Activated B cell treated with CpG ODN at 0.5 μM for 24 hours (primary cell): ENCODE measurements at places on chromosomes 1 and 21. TPM values are rescaled to one million over a fixed set of nuclear protein-coding genes. Genes with fewer than 3 reads are reported as not detected.

GRCh38 chr1:212665241-212666115 is 34.2 kb downstream of the BATF3 start:
- peak; percentile 80 for DNase-seq

Gene SPRR1A
- not detected in 2 replicates for total RNA-seq

Gene MTARC1
- 0.37 and 2.2 TPM in 2 replicates for total RNA-seq

DNA sequence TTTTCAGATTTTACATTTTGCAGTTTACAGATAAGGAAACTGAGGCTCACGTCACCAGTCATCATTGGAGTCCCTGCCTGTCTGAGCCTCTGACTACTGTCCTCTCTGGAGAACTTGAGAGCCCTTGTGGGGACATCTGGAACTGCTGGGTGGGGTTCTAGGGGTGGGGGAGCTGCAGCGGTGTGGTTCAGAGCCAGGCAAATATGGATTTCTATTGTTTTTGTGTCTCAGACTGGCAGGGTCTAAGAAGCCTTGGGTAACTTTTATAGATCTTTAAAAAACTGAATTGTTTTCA is 46.9 kb downstream of the IER5 start:
- DNase-seq = no peak

- no peak for DNase-seq
Observed at GRCh38 chr1:61742620-61743430, 545 bp downstream of the PATJ start.

- no peak for DNase-seq
Observed at GRCh38 chr1:58033311-58033710, 513.2 kb downstream of the OMA1 start.

DNA sequence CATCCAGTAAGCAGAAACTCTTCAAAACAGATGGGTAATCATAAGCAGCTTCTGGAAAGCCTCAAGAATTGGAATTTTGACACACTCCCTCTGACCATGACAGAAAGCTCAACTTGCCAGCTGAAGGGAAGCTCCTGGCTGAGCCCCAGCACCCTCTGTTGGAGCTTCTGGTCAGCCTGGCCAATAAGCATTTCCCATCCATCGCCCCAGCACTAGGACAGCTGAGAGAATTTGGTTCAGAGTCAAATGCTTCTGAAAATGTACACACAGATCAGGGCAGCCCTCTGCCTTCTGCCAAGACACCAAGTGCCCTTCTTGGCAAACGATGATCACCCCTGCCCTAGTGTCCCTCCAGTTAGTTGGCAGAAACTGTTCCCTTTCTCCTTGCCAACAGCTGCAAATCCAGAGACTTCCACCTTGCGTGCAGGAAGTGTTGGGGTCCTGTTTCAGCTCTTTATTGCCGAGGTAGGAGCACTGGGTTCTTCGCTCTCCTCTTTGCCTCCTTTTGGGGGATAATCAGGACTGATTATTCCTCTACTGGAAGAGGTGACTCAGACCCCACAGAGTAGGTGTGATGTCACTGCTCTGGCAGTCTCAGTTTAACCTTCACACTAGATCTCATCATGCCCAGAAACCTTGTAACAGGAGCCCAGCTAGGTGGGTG is 11.9 kb downstream of the PIGV start:
- no peak for DNase-seq

- DNase-seq = no peak
Observed at GRCh38 chr1:168097921-168098528, 38.7 kb downstream of the GPR161 start.
